Activated CD4-positive, alpha-beta T cell treated with anti-CD3 and anti-CD28 coated beads for 36 hours (primary cell): ENCODE measurements at places on chromosomes 2 and 18. TPM values are rescaled to one million over a fixed set of nuclear protein-coding genes. Genes with fewer than 3 reads are reported as not detected.

LHCGR gene
- total RNA-seq = not detected

FN1 gene
- total RNA-seq = 0.70 TPM

GRCh38 chr18:24586662-24587360 lies 126.4 kb downstream of the HRH4 start:
- no peak for DNase-seq

DNA sequence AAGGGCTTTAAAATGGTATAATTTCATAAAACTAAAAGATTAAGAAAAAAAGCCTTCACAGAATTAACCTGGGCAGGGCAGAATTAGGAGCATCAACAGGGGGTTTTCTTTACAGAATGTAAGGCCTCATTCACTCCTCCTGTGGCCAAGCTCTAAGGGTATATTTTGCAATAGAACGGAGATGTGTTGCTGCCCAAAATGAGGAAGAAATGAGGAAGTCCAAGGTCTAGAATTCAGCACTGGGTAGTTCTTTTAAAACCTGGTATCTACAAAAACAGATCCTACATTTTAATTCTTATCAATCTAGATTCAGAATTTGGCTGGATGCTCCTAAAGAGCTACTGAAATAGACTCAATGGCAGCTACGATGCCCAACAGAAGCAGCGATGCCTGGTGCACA lies 101.8 kb downstream of the AKAIN1 start:
- DNase-seq = no peak
